ENCODE measurements at places on chromosomes 7 and 10.

DNA sequence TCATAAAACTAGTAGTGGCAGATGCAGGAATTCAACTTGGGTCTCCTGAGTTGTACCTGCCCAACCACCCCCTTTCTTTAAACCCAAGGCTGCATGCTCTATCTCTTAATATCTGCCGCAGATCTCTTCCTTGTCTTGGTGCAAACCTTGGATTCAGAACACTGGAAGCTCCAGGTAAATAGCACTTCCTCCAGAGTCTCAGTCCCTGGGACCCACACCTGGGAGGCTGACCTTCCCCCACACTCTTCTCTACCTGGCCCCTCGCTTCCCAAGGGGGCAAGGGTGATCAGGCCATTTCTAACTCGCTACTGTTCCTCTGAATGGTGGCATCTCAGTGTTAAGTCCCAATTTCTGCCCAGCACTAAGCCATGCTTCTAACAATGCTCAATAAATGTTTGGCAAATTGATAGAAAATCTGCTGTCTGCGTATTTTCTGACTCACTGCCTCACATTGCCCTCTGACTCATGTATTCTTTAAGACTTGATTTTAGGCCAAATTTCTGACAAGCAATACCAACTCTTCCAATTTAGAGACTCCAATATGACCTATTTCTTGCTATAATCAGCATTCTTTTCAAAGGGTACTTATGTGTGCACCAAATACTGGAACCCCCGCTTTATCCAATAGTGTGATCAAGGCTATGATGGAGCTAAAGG lies 68.0 kb upstream of the PPP1R3C start:
- DNase-seq: no peak

DNA sequence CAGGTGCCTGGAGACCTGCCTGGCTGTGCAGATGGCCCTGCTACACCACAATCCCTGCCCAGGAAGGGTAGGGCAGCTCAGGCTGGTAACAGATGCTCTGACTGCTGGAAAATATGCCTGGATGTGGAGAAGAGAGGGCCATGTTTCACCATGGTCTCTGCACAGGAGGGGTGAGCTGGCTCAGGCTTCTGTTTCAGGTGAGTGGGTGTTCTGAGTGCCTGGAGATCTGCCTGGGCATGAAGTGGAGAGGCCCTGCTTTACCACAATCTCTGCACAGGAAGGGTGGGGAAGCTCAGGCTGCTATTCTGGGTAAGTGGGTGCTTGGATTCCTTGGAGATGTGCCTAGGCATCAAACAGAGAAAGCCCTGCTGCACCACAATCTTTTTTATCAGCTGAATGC lies 350.1 kb downstream of the KIF20B start:
- peak; percentile 15 for DNase-seq

DNA sequence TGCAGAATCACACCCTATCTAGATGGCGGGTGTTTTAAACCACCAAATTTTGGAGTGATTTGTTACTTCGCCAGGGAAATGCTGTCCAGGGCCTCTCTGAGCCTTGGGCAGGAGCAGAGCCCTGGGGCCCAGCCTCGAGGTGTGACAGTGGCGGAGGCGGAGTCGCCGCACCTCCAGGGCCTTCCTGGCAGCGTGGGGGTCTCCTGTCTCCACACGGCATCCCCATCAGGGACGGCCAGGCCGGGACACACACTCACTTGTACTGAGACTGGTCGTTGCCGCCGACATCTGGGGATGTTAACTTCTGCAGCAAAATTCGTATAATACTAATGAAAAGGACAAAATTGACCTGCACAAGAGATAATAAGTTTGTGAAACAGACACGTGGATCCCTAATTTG lies 110.7 kb downstream of the VIPR2 start:
- DNase-seq: no peak

DNA sequence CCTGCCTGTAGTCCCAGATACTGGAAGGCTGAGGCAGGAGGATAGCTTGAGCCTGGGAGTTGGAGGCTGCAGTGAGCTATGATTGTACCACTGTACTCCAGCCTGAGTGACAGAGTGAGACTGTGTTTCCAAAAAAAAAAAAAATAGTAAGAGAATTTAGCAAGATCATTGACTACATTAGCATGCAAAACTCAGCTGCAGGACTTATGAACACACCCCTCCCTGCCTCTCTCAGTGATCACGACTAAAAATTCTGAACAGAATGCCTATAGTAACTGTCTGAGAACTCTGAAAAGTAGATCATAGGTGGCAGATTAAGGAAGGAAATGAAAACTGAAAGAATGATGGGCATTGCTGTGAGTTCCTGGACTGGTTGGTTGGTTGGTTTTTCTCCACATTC lies 50.5 kb downstream of the MYL10 start:
- DNase-seq: no peak

DNA sequence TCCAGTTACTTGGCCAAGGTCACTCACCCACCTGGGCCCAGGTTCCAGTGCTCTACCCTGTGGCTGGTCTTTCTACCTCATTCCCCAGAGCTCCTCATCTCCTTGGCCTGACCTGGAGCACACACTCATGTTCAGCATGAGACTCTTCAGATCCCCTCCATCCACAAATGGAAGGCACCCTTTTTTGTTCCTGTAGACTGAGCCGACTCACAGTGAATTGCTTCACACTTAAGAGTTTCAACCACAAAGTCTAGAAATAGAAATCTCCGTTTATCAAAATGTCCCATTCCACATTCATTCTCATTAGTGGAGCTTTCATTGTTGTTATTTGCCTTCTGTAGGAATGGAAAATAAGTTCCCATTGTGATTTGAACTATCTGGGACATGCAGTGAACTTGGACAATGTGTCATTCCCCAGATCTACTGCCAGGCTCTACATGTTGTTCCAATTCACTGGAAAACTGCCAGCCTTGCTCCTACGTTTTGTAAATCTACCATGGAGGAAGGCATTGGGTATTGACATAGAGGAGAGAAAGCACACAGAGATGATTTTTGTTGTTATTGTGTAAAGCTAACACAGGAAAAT lies 125.3 kb upstream of the CELF2 start:
- no peak for DNase-seq

DNA sequence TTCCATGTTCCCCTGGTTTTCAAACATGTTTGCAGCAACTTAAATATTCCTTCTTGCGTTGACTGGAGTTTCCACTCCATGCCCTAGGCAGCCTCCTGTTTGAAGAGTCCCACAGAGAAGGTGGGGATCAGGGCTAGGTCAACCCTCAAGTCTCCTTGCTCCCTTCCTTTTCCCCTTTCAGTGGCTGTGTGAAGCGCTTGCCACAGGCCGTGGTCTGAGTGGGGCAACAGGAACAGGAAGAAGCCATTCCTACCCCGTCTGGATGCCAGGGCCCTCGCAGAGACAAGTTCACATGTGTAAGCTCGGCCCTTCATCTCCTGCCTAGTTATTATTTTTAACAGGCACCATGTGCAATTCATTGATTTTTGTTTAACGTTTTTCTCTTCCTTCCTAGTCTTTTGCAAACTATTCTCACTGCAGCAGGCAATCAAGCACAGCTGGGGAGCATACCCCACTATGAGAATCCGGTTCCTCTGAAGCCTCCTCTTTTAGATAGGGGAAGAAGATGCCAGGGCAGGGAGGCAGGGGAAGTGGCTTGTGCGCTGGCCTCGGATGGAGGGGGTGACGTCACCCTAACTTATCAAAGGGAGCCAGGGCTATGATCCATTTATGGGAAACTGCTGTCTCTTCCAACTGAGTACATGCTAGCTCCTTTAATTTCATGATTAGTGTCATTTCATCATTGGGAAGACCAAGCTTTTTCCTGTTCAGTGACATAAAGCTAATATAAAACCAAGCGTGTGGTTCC lies 64.2 kb downstream of the PRLHR start:
- DNase-seq: no peak

- no peak for DNase-seq
These were observed 48.2 kb downstream of the APBB1IP start for GRCh38 chr10:26486304-26486703.

GRCh38 chr10:45509491-45509890 lies 135.5 kb downstream of the ALOX5 start:
- DNase-seq: no peak

DNA sequence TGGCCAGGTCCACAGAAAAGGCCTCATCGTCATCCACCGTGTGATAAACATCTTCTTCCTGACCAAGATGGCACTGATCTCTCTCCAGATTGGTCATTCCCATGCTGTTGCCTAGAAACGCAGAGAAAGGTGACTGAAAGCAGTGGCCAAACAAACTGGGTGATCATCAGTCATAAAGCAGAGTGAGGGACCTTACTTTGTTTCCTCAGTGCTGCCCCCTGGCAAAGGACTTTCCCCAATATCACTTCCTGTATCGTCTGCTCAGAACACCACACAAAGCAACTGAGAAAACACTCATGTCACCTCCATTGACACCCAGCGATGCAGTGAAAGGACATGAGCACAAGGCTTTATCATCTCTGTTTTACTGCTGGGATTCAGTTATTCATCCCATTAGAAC lies 40.0 kb upstream of the TM9SF3 start:
- DNase-seq: no peak

DNA sequence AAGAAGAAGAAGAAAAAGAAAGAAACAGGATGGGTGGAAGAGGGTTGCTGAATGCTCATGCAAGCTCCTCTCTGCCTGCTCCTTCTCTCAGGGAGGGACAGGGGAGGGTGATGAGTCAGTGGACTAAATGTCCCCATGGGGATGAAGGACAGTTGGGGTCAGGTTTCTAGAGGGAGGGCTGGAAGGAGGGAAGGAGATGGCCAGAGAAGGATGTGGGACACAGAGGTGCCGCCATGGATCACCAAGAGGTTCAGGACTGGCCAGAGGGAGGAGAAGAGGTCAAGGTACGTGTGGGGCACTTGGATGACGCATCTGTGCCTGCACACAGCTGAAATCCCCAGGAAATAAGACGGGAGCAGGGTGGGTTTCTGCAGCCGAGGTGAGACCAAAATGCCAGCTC lies 88.9 kb upstream of the GTF2I start:
- DNase-seq: no peak

- DNase-seq: no peak
These were observed 752 bp downstream of the THSD7A start for GRCh38 chr7:11831156-11831735.

DNA sequence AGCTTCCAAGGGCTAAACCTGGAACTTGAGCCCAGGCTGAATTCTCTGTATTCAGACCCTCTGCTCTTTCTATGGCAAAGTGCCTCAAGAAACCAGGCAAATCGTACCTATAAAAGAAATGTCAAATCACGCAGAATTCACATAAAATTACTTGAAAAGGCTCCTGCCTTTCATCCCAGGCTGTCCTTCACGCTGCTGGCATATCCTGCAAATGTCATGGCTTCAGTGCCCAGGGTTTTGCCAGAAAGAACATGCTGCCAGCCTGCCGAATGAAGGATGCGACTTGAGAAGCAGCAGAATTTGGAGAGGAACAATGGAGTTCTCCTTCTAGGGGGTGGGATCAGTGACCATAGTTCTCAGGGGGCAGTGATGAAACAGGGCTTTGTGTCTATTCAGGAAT lies 602.5 kb upstream of the GALNT17 start:
- DNase-seq: no peak

DNA sequence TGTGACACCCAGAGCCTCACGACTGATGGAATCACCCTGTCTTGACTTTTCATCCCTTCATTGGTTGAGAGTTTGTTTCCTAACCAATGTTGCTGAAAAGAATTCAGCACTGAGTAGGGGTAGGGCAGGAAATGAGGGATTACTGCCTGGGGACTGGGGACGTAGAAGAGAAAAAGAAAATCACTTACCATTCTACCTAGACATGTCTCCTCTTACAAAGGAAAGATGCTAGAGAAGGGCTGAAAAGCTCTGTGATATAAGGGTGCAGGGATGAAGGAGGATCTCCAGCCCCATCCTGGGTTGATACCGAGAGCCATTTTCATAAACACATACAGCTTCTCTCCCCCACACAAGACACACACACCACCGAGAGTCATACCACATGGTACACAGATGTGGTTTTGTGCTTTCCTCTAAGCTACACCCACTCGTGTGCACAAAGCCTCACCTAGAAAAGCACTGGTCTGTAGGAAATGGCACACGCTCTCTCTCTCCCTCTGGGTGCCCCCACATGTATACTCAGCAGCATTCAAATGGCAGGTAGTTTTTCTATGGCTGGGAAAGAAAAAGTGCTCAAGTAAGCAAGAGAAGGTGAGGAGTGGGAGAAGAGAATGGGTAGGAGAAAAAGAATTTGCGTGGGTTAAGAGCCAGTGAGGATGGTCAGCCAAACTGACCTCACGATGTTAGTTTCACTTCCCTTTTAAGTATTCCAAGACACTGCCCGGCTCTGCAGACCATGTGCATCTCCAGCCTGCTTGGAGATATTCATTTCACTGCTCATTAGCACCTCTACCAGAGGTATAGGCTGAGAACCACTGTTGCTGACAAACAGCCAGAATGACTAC lies 85.8 kb downstream of the CALD1 start:
- no peak for DNase-seq

GRCh38 chr7:127879436-127879835 lies 151.8 kb downstream of the LRRC4 start:
- no peak for DNase-seq

GRCh38 chr7:2934984-2935740 lies 91.1 kb upstream of the GNA12 start:
- DNase-seq: no peak

DNA sequence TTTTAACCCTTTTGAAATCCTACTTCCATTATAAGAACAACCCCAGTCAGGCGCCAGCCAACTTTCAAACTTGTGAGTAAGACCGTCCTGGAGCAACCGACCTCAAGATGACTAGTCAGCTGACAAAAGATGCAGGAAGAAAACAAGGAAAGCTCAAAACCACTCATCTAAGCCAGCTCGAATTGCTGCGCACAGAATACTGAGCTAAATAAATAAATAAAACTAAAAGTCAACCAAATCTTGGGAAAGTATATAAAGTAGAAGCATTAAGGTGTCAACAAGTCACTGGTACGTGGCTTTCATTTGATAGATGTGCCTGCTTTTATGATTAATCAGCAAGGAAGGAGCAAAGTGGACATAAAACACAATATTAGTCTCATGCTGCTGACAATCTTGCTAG lies 1269.8 kb downstream of the XPNPEP1 start:
- no peak for DNase-seq

GRCh38 chr10:113347508-113347907 lies 205.3 kb upstream of the HABP2 start:
- DNase-seq: no peak

- no peak for DNase-seq
These were observed 16.1 kb downstream of the MYO1G start for GRCh38 chr7:44962483-44963251.

DNA sequence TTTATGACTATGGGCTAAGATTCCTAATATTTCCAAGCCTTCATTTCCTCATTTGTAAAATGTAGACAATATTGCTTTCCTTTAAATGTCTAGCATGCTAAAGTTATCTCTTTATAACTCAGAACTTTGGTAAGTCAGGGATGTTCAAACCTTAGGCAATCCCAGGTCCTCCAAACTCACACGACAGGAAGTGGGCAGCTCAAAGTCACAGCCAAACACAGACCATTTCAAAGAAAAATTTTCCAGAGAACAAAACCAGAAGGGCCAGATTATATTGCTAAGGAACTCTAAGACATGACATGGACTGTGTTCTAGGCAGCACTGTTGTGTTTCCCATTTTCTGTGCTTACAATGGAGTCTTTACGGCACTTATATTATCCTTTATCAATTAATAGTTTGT lies 87.8 kb upstream of the DYNC1I1 start:
- no peak for DNase-seq
